Fibroblast of skin of back (primary cell): ENCODE measurements at places on chromosomes 7 and 10.
A peak's percentile ranks its signal among the peaks of the same experiment; 100 is the strongest.

GRCh38 chr7:97179454-97180104 lies 62.1 kb downstream of the SDHAF3 start:
- peak; percentile 64 for DNase-seq

GRCh38 chr10:48285710-48286109 lies 11.2 kb upstream of the FRMPD2 start:
- DNase-seq: no peak

DNA sequence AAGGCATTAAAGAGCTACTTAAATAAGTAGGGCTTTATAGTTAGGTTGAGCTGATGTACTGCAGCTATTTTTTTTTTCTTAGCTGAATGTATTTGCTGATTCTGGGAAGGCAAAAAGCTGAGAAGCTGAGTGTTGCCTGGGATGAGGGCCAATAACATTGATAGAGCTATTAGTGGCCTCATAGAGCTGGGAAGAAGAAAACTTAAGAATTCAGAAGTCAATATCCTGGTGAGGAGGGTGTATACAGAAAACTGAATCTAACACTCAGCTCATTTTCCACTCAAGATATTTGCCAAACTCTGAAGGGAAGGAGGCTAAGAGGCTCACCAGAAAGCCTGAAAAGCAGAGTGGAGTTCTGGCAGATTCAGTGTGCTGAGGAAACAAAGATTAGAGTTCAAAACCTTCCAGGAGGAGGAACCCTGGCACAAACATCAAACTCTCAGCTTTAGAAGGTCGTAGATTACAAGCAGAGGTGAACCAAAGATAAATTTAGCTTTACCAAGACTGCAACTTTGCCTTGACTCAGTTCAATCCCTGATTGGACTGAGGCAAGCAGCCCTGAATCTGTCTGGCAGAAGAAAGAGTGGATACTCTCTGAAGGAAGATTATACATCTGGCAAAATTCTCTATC lies 11.3 kb downstream of the PPP1R3C start:
- no peak for DNase-seq

DNA sequence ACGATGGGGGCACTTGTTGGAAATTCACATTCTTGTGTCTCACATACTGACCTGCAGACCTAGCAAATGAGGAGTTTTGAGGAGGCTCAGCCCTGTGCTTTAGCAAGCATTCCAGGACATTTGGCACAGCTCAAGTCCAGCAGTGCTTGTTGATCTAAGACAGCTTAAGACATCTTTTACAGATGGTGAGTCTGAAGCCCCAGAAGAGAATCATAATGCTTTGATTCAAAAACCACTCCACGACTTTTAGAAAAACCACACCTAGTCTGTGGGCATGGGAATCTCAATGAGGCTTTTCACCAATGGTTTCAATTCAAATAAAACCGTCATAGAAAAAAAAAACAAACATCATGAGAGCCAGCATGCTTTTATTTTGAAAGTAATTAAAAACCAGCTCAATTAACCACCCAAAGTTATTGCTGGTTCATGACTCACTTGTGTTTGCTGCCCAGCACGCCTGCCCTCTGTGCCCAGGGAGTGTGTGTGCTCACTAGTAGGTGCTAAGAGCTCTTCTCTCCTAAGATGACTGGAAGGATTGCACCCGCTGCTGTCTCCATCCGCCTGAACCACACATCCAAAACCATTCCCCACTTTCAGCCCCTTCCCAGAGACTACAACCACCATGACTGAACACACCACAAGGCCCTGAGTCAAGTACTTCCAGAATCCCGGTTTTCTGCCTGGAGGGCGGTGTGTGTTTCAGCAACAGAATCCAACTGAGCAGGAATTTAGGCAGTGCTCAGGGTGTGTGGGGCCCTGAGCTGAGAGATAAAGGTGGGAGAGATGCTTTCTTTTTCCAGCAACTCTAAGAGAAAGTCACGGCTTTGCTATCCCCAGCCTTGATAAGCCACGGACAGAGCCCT lies 130.2 kb upstream of the ADAM12 start:
- no peak for DNase-seq

DNA sequence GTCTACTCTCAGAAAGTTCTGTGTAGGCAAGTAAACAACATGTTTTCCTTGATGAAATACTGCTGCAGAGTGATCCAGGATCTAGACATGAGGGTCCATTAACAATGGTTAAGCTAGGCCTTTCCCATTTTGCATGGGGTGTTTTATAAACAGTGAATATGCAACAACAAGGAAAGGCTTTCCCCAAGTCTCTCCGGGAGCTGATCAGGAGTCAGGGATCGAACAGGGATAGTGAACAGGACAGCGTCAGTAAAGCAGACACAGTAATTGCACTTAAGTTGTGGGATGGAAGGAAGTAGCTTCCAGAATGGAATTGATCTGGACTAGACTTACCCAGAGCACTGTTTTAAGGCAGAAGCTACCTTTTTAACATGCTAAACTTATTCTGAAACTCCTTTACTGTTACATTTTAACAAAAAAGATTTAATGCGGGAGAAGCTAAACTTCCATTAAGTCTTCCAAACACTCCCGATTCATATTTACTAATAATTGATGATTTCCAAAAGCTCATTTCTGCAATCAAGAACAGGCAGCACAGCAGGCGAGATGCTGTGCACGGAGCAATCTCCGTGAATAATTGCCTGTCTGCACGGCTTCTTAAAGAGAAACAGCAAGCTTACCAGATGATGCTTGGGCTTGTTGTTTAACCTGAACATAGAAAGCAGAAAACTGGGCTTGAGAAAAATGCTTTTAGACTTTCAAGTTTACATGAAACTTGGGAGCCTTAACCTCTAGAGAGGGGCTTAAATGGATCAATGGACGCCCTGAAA lies 50.3 kb upstream of the DOCK1 start:
- no peak for DNase-seq

- DNase-seq: no peak
Observed at GRCh38 chr10:131577786-131578471, 266.4 kb upstream of the TCERG1L start.

DNA sequence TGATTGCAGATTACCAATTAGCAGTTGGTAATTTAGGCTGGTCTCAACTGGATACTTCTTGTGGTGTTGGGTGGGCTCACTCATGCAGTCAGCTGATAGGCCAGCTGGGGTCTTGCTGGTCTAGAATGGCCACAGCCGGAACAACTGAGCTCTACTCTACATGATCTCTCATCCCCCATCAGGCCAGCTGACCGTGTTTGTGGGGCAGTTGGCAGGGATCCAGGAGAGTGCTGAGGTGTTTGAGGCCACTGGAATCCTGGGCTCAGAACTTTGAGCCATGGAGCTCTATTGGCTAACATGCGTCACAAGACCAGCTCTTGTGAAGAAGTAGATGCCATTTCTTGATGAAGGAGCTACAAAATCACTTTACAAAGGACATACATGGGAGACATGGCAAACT lies 242.4 kb downstream of the GFRA1 start:
- no peak for DNase-seq

DNA sequence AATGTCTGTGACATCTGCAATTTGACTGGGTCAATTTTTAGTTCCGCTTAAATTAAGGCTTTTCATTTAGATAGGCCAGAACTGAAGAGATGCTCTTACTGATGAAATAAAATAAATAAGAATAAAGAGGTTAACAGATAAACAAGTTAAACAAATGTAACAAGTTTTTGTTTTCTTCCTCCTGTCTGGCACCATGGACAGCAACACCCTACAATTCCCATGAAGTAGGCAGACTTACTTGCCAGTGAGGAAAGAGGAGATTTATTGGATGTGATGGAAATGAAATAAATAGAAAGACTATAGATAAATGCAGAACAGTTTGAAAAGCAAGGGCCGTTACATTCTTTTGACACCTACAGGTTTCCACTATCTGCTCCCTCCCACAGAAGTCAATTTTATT lies 118.5 kb downstream of the AMPH start:
- peak; percentile 27 for DNase-seq

GRCh38 chr7:158676171-158676840 lies 28.3 kb downstream of the NCAPG2 start:
- no peak for DNase-seq

GRCh38 chr10:62433181-62433692 lies 59.1 kb downstream of the ZNF365 start:
- peak; percentile 96 for DNase-seq

DNA sequence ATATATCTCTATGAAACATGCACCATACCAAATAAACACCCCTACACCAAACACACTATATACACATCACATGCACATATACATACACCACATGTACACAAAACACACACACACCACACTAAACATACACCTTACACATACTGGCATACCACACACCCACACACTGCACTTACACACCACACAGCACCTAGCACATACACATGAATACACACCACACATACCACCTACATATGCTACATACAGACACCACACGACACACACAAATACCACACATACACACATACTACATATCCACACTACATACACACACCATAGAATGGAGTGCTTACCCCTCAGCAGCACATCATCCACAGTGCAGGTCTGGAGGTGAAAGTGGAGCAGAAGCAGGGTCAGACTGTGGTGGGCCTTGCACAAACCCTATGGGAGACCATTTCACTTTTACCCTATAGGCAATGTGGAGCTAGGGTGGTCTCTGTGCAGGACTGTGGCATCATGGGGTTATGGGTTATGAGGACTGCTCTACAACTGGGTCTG lies 64.6 kb downstream of the WDFY4 start:
- no peak for DNase-seq
